ENCODE measurements at places on chromosomes 13 and 19. TPM values are rescaled to one million over a fixed set of nuclear protein-coding genes. Genes with fewer than 3 reads are reported as not detected.
A peak's percentile ranks its signal among the peaks of the same experiment; 100 is the strongest.

The PRR22 gene
- 0.28 TPM for total RNA-seq

The WDR62 gene
- total RNA-seq, result 4.5 TPM

DNA sequence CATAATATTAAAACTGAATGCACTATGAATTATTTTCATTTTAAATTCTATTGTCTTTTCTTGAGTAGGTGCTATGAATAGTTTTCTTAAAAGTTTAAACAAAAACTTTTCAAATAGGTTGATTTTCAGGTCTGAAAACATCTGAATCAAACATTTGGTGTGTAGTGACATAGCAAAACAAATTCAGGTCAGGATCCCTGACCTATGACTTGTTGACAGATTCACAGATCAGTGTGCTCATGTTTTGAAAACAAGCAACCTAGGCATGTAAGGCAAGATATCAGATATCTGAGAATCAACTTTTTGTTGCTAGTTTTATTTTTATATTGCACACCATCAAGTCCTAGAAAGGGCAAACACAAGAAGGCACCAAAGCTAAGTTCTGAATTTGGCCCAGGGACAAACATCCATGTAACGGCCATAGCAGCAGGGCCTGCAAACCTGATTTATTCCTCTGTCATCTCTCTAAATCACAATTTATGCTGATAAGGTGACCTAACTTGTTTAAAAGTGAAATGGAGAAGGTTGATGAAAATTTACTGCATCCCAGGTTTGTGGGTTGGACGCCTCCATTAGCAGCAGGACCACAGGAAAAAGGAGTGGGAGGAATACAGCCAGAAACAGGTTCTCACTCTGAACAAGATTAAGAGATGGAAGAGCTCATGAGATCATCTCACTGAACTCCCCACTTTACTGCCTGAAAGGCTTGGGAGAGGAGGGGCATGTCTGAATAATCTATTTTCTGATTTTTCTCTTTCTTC is 337.7 kb downstream of the KCNRG start:
- no peak for DNase-seq
- H3K4me3 ChIP-seq, result no peak overlapping the region
- H3K4me1 ChIP-seq, result peaks cover 12% of the 10 kb centered on the region
- H3K27ac ChIP-seq, result no peak overlapping the region
- H3K36me3 ChIP-seq, result no peaks in the 10 kb centered on the region

DNA sequence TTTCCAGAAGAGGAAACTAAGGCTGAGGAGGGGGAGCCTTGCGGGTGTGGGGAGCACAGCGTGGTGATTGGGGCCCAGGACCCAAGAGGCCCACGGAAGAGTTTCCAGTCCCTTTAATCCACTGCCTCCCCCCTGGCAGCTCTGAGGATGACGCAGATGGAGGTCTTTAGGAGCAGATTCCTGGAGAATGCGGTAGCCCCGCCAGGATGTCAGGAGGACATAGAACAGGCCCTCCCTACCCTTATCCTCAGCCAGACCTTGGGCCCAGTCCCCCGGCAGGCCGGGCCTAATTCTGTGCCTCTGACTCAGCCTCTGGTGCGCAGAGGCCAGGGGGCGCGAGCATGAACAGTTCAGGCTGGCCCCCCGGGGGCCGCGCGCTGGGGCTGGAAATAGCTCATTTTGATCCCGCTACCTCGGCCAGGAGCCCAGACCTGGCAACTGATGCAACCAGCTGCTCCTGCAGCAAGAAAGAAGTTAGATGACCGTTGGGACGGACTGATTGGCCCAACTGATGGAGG is 461 bp upstream of the HSPB6 start:
- peaks cover 34% of the 10 kb centered on the region for H3K36me3 ChIP-seq
- H3K27me3 ChIP-seq, result no peaks in the 10 kb centered on the region
- peak overlapping the region; percentile 97 for H3K27ac ChIP-seq
- 0 out of 2 replicates have a peak overlapping the region, but pooled peaks have one; percentile 1 for H3K4me3 ChIP-seq

GRCh38 chr19:41784743-41785142 is 11.6 kb upstream of the CEACAM3 start:
- no peak for DNase-seq
- H3K36me3 ChIP-seq, result no peaks in the 10 kb centered on the region
- H3K27me3 ChIP-seq, result peaks cover 3% of the 10 kb centered on the region
- H3K4me3 ChIP-seq, result no peak overlapping the region
- H3K4me1 ChIP-seq, result no peaks in the 10 kb centered on the region
- H3K27ac ChIP-seq, result no peak overlapping the region

DNA sequence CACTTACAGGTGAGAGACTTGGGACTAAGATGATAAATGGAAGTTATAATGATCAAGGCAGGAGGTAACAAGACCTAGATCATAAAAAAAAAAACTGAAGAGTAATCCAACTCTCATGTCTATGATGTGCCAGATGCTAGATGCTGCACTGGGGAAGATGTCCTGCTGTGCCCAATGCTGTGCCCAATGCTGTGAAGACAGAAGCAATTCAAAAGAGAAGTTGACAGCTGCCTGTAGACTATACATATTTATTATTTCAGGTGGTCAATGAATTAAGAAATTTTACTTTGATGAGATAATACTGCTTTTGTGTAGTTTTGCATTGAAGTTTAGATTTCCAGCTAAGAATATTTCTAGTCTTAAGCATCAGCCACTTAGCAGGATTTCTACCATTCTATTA is 21.5 kb downstream of the VWA8 start:
- peaks cover 2% of the 10 kb centered on the region for H3K36me3 ChIP-seq
- peaks cover 5% of the 10 kb centered on the region for H3K4me1 ChIP-seq
- no peak overlapping the region for H3K27ac ChIP-seq
- H3K4me3 ChIP-seq, result no peak overlapping the region
- H3K27me3 ChIP-seq, result no peaks in the 10 kb centered on the region

Measured in IMR-90 (cell line).